ENCODE measurements at places on chromosomes 12 and 14.

DNA sequence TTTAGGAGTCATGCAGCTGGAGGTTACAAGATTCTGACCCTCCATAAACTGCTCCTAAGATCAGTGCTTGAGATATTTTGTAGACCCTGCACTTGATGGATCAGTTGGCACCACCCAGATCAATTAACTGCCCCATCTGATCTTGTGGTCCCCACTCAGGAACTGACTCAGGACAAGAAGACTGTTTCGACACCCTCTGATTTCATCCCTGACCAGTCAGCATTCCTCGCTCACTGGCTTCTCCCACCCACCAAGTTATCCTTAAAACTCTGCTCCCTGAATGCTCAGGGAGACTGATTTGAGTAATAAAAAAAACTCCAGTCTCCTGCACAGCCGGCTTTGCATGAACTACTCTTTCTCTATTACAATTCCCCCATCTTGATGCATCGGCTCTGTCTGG is 360.2 kb downstream of the GALC start:
- H3K4me3 ChIP-seq: no peak overlapping the region
- H3K27ac ChIP-seq: no peak overlapping the region
- no peaks in the 10 kb centered on the region for H3K27me3 ChIP-seq
- DNase-seq: no peak
- no peaks in the 10 kb centered on the region for H3K4me1 ChIP-seq

DNA sequence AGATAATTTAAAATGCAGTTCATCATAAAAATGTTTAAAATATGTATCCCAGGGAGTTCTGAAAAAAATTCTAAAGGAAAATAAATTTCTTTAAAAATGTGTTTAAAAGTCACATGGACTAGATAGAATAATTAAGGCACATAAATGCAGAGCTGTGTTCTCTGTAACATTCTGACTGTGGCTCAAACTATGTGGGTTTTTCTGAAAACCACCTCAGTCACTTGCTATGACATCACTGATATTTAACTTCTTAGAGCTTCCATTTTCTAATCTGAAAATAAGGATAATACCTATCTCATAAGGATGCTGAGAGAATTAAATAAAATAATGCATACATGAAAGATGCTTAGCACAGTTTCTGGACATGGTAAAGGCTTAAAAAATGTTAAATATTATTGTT is 107.3 kb downstream of the SLC41A2 start:
- no peaks in the 10 kb centered on the region for H3K27me3 ChIP-seq
- no peak overlapping the region for H3K27ac ChIP-seq
- no peaks in the 10 kb centered on the region for H3K36me3 ChIP-seq
- H3K4me3 ChIP-seq: no peak overlapping the region

DNA sequence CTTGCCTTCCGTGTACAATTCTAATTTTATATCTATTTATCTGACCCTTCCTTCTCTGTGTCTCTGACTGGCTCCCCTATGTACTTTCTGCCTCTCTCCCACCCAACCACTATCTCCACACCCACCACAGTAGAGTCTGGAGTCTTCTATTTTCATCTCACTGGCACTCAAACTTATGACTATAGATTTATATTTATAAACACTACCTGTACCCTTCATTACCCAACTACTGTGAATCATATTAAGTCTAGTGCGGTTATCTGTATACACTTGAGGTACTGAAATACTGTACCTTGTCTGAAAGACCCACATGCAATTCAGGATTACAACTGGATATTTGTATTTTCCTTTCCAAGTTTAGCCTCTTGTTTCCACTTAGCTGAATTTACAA is 36.1 kb downstream of the ATP2B1 start:
- no peaks in the 10 kb centered on the region for H3K4me1 ChIP-seq
- DNase-seq: no peak
- no peaks in the 10 kb centered on the region for H3K27me3 ChIP-seq
- no peak overlapping the region for H3K27ac ChIP-seq

DNA sequence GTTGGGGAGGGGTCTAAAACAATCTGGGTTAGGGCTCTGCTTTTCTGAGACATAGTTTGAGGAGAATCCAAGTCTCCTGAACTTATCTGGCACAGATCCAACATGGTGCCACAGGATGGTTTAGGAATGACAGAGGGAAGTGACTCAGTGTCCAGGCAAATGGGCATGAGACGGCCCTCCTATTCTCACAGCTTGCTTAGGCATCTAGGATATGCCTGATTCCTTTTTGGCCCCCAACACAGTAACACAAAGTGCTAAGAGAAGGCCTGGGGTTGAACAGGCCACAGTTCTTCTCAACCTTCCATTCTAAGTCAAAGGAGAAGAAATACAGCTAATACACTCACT is 117.7 kb downstream of the ZFP36L1 start:
- no peaks in the 10 kb centered on the region for H3K27me3 ChIP-seq
- DNase-seq: peak; percentile 72
- no peaks in the 10 kb centered on the region for H3K36me3 ChIP-seq
- H3K27ac ChIP-seq: peak overlapping the region; percentile 76

GRCh38 chr12:75812271-75813018 is 219.1 kb downstream of the PHLDA1 start:
- no peak overlapping the region for H3K4me3 ChIP-seq
- no peaks in the 10 kb centered on the region for H3K27me3 ChIP-seq
- DNase-seq: no peak
- H3K27ac ChIP-seq: no peak overlapping the region

GRCh38 chr12:89901906-89902642 is 193.4 kb upstream of the ATP2B1 start:
- no peak overlapping the region for H3K4me3 ChIP-seq
- H3K4me1 ChIP-seq: 0 out of 2 replicates have a peak, but pooled peaks cover 3% of the 10 kb centered on the region
- H3K27me3 ChIP-seq: no peaks in the 10 kb centered on the region

DNA sequence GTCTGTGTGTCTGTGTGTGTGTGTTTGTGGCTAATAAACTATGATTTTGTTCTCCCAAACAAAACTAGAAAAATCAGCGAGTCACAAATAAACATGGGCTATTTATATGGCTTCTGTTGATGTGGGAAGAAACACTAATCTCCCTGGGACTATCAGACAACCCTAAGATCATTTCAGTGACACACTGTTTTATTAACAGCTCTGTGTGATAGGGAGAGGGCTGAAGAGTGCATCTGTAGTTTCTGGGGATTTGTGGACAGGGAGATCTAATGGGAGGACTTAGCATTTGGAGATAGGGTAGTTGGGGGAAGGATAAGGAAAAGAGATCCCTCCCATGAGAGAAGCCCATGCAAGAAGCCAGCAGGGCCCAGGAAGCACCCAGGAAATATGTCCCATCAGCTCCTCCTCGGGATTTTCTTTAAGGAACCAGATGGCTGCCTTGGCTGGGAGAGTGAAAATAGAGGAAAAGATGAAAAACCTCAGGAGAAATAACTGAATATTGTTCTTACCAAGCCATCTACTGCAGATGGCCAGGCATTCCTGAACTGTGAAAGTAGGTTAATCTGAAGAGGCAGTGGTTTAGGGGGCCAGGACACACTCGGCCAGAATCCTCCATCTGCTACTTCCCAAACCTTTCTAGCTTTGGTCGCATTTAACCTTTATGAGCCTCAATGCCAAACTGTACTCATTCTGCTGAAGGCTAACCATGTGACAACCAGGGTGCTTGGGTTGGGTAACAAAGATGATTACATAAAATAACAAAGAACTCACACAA is 253.4 kb downstream of the BTG1 start:
- DNase-seq: no peak
- peaks cover 25% of the 10 kb centered on the region for H3K4me1 ChIP-seq
- no peaks in the 10 kb centered on the region for H3K27me3 ChIP-seq
- no peak overlapping the region for H3K4me3 ChIP-seq
